ENCODE measurements at places on chromosomes 2 and 18. TPM values are rescaled to one million over a fixed set of nuclear protein-coding genes. Genes with fewer than 3 reads are reported as not detected.

The GPR155 gene
- total RNA-seq, result 0.18 TPM

The CNGA3 gene
- total RNA-seq, result not detected

The ANKRD30B gene
- not detected for total RNA-seq

The AKAIN1 gene
- total RNA-seq, result not detected

The MSH2 gene
- total RNA-seq, result 54.2 TPM

The ZNF396 gene
- total RNA-seq, result 2.0 TPM

The PTPN18 gene
- total RNA-seq, result 54.5 TPM

The GPR17 gene
- not detected for total RNA-seq

The GPR45 gene
- total RNA-seq, result not detected

The TRIM54 gene
- 8.2 TPM for total RNA-seq

The CDH19 gene
- not detected for total RNA-seq

The RESP18 gene
- total RNA-seq, result not detected

The SNED1 gene
- total RNA-seq, result 9.6 TPM

The DSG4 gene
- total RNA-seq, result not detected

The KCNK3 gene
- not detected for total RNA-seq

The AGBL5 gene
- total RNA-seq, result 64.0 TPM

The L3MBTL4 gene
- not detected for total RNA-seq

The ELOA2 gene
- not detected for total RNA-seq

The IL1A gene
- total RNA-seq, result 0.55 TPM

The CYP20A1 gene
- total RNA-seq, result 6.9 TPM

The FAM237A gene
- not detected for total RNA-seq

The STON1 gene
- 1.7 TPM for total RNA-seq

The SERPINB5 gene
- total RNA-seq, result 25.5 TPM

The MAPRE3 gene
- total RNA-seq, result 17.1 TPM

The SLC8A1 gene
- total RNA-seq, result 13.5 TPM

The SERPINB3 gene
- total RNA-seq, result not detected

The LHCGR gene
- not detected for total RNA-seq

The SH3RF3 gene
- total RNA-seq, result 6.1 TPM

The ERICH2 gene
- 2.0 TPM for total RNA-seq

The ARHGAP28 gene
- total RNA-seq, result not detected

The TEKT4 gene
- 0.15 TPM for total RNA-seq
